Liver (tissue), 10 donors: ENCODE measurements at places on chromosomes 2 and 18. TPM values are rescaled to one million over a fixed set of nuclear protein-coding genes. Genes with fewer than 3 reads are reported as not detected.

- no peak for DNase-seq
Observed at GRCh38 chr18:58080451-58080850, 36.4 kb downstream of the NEDD4L start.

DNA sequence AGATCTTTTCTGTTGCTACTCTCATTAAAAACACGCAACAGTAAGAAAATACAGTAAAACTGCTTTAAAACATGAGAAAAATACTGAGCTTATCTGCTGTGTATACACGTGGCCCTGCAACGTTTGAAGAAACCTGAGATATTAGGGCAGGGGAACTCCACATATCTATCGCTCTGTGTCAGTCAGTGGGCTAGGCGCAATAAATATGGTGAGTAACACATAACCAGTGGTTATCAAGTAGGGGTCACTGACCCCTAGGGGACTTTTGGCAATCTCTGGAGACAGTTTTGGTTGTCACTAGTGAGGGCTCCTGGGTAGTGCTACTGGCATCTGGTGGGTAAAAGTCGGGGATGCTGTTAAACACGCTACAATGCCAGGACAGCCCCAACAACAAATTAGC, 14.9 kb downstream of the STAT1 start:
- DNase-seq = no peak

GRCh38 chr2:197965756-197966155, 161.4 kb downstream of the PLCL1 start:
- DNase-seq = no peak

B4GALT6 gene
- total RNA-seq = 4.2 TPM

GRCh38 chr2:46010223-46010924, 286.8 kb upstream of the EPAS1 start:
- DNase-seq = no peak

GRCh38 chr18:70387027-70387426, 98.2 kb downstream of the SOCS6 start:
- DNase-seq = no peak

DNA sequence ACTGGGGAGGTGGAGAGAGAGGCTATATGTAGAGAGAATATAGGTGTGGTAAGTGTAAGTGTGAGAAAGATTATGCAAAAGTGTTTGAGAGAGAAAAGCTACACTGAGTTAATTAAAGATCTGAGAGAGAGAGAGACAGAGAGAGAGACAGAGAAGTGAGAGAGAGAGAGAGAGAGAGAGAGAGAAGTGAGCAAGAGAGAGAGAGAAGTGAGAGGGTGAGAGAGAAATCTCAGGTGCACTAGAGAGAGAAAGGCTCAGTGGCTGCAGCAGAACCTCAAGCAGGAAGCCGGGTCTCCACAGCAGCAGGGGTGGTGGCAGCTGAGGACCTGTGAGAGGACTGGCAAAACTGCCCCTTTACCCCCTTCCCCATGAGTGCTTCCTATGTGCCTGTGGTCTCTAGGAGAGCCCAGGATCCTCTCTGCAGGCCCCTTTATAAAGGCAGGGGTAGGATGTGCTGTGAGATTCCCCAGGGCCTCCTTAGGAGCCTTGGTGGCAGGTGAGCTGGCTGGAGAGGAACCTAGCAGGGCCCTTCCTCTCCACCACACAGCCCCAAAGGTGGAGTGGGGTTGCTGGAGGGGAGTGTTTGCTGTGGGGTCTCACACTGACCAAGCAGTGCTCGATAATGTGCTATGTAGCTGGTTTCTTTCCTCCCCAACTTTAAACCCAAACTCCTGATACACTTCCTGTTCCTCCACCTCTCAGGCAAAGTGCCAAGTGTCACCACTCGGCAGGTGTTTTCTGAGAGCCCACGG, 52.6 kb downstream of the SLC4A5 start:
- DNase-seq = no peak

DNA sequence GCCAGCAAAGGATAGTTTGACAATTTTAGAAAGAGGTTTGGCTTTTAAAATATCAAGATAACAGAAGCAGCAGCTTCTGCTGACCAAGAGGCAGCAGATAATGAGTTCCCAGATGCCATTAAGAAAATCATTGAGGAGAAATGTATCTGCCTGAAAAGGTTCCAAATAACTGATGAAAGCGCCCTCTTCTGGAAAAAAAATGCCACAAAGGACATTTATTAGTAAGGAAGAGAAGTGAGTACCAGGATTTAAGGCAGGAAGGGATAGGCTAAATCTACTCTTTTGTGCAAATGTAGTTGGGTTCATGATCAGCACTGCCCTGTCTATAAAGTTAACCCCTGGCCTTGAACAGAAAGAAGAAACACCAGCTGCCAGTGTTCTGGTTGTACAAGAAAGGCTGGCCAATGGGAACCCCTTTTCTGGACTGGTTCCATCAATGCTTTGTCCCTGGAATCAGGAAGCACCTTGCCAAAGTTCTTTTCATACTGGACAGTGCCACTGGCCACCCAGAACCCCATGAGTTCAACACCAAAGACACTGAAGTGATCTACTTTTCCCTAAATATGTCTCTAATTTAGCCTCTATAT, 40.6 kb downstream of the DHX57 start:
- no peak for DNase-seq

GRCh38 chr2:117762454-117762853, 52.0 kb upstream of the DDX18 start:
- DNase-seq = no peak
